NCI-H187 treated with DMSO at 0.1 percent for 48 hours (cell line): ENCODE measurements at places on chromosomes 7 and 10.

DNA sequence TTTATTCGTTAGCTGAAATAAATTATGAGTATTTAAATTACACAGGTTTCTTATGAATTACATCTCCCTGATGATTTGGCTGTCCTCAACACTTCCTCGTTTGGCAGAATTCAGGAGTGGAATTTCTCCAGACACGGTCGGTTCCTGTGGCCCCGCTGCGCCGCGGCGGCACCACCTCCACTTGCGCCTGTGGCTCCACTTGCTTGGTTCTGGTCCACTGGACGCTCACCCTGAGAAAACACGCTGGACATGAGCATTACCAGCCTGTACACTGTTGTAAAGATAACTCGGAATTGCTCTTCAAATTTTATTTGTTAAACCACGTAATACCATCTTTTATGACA, 85.3 kb downstream of the ZNF33B start:
- DNase-seq, result no peak

- no peak for DNase-seq
These were observed 22.2 kb upstream of the PARP12 start for GRCh38 chr7:140084972-140085371.

- no peak for DNase-seq
These were observed 17.0 kb downstream of the PNLIPRP3 start for GRCh38 chr10:116444527-116445142.

GRCh38 chr7:100126239-100126930, 382 bp upstream of the MBLAC1 start:
- no peak for DNase-seq

DNA sequence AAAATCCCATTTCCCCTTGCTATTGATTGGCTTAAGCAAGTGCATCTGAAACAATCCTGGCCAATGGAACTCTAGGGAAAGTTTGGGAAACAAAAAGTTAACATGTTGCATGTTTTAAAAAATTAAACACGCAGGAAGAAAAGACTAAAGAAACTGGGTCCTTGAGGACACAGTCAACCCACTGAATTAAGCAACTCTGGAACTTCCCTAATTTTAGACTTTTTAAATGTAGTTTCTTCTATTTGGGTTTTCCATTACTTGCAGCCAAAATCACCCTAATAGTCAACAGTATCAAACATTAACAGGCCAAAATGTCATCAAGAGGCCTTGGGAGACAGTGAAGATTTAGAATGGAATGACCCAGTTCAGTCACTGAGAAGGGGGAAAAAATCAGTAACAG, 40.6 kb downstream of the OSBPL3 start:
- no peak for DNase-seq

GRCh38 chr7:135666846-135667245, 4.5 kb downstream of the STMP1 start:
- DNase-seq, result no peak

GRCh38 chr10:93131986-93132385, 58.3 kb downstream of the CYP26A1 start:
- DNase-seq, result no peak

DNA sequence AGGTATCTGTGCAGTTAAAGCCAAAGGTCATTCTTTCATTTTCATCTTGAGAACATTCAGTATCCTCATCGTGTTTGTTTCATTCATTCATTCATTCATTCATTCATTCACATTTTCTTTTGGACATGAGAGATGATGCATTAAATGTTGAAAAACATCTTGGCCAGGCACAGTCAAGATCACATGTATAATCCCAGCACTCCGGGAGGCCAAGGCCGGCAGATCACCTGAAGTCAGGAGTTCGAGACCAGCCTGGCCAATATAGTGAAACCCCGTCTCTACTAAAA, 34.3 kb downstream of the APBB1IP start:
- no peak for DNase-seq

GRCh38 chr7:39428221-39428620, 138.0 kb upstream of the YAE1 start:
- DNase-seq, result no peak

DNA sequence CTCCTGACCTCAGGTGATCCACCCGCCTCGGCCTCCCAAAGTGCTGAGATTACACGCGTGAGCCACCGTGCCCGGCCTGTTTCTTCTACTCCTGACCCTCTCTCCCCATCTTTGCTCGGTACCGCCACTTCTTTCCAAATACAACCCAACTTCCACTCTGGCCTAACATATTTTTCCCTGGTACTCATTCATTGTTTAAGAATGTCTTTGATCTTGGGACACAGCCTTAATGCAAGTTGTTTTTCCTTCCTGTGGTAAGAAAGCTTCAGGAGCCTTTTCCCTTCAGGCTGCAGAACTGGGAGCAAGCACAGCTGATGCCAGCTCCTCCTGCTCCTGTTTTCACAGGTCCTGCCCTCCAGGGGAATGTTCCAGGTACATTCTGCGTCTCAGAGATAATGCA, 13.7 kb downstream of the CALML3 start:
- DNase-seq, result no peak

DNA sequence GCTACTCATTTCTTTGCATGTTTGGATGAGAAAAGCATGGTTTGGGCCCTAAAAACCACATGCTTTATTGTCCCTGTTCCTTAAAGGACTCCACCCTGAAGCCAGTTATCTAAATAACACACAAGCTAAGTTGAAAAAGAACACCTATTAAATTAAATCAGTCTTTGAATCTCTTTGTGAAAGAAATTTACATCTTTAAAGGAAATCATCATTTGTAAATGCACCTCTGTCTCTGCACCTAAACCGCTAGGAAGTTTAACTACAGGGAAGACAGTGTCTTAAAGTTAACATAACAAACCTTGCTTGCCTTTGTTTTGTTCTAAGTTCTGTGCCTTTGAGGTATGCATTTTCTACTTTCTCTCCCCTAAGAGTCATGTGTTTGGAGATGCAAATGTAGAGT, 52.6 kb downstream of the HTR7 start:
- DNase-seq, result no peak

GRCh38 chr7:27303026-27303425, 60.4 kb downstream of the EVX1 start:
- DNase-seq, result no peak

DNA sequence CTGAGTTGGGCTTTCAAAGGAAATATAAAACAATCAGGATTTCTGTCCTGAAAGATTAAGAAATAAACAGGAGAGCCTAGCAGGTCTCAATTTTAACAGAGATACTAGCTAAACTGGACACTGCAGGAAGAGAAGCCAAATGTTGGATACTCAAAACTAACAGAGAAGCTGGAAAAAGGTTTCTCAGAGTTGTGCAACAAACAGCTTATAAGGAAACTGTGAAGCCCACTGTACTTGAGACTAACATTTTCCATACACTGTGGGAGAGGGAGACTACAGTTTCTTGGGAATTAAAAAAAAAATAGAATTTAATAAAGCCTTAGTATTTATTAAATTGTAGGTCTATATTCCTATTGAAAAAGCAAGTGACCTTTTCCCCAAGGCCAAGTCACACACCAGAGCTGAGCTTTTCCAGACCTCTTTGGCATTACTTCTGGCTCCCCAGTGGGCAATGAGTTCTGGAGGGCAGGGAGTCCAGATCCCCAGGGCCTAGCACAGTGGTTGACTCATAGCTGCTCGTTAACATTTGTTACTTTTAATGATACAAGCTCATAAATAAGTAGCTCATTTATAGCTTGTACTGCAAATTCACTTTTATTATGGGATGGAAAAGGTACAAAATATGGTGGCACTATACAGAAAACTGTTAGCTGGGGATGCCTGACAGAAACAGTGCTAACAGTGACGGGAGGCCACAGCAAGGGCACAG, 68.3 kb downstream of the MINDY3 start:
- DNase-seq, result no peak

DNA sequence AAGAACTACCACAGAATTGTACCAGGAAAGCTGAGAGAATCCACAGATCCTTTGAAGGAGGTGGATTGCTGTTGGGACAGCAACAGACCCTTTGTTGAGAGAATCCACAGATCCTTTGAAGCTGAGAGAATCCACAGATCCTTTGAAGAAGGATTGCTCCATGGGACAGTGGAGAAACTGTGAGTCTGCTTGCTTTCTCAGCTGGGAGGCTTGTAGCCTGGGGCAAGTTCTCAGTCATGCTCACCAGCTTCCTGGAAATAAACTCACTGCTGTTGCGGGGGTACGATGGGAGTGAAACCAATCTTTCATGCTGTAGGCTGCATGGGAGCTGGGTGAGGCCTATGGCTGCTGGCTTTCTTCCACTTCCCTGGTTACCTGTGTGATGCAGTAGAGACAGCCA, 106.3 kb downstream of the C7orf25 start:
- DNase-seq, result no peak

- DNase-seq, result no peak
These were observed 378.9 kb downstream of the RPS24 start for GRCh38 chr10:78412605-78413004.

DNA sequence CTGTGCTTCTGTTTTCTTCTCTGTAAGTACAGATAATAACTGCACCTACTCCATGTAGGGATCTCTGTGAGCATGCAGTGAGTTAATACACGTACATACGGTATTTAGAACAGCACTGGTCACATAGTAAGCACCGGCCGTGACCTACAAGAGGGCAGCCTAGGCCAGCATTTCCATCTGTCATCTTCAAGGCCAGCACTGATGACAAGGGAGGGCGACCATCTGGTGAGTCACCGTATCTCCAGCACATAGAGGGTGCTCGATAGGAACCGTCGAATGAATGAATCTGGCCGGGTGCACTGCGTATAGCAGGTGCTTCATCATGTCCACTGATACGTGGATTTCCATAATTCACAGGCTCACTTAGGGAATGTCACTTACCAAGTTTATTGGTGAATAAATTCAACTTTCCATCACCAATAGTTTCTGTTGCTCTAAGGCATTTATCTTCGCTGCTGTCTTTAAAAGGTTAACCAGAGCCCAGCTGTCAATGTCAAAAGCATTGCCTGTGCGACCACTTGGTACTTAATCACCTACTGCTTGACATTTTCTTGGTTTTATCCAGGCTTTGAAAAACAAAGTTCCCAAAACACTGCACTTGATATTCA, 8.3 kb downstream of the NOD1 start:
- no peak for DNase-seq

- DNase-seq, result no peak
These were observed 219.2 kb upstream of the KLF14 start for GRCh38 chr7:130953196-130953595.

DNA sequence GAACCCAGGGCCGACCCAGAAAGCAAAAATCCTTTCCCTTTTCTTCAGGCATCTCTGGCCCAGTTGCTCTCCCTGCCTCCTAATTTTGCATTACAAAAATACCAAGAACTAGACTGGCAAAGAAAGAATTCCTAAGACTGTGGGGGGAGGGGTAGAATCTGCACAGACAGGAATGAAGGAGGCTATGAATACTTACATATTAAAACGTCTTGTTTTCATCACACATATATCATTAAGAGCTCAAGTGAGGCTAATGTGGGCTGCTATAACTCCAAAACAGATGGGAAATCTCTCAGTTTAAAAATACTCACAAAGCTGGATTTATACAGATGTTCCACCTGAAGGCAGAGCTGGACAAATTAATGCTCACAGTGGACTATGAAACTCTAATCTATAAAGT, 29.2 kb upstream of the MKX start:
- DNase-seq, result no peak

GRCh38 chr7:107372298-107372697, 97.6 kb upstream of the GPR22 start:
- no peak for DNase-seq

- no peak for DNase-seq
These were observed 3.1 kb downstream of the VAX1 start for GRCh38 chr10:117135026-117135372.

DNA sequence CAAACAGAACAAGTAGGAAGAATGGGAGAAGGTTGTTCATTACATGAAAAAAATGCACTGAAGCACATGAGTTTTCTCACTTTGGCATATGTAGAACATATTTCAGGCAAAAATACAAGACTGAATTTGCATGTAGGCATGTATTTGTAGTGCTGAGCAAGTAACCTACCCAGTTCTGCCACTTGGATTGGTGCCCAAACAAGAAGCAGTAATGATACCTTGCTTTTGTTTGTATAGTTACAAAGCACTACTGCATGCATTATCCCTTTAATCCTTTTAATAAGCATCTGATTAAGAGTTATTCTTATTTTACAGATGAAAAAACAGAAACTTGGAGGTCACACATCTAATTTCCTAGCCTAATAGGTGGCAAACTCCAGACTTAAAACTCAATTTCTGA, 23.1 kb upstream of the CTTNBP2 start:
- DNase-seq, result no peak
